Stimulated activated CD4-positive, alpha-beta T cell treated with anti-CD3 and anti-CD28 coated beads, Interleukin-2, amount 100 ng/mL, for 24 hours (primary cell): ENCODE measurements at places on chromosomes 3 and 15.

DNA sequence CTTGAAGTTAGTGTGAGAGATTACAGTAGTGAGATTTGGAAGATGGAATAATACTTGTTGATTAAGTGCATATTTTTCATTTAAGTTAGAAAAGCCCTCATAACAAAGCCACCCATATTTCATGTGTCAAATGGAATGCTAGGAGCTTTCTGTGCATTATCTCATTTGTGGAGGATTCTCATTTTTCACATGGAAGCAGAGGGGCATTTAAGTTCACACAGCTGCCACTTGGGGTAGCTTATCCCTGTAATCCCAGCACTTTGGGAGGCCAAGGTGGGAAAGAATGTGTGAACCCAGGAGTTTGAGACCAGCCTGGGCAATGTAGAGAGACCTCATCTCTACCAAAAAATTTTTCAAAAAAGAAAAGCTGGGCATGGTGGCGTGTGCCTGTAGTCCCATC, 55.2 kb downstream of the RAB7A start:
- DNase-seq: no peak

DNA sequence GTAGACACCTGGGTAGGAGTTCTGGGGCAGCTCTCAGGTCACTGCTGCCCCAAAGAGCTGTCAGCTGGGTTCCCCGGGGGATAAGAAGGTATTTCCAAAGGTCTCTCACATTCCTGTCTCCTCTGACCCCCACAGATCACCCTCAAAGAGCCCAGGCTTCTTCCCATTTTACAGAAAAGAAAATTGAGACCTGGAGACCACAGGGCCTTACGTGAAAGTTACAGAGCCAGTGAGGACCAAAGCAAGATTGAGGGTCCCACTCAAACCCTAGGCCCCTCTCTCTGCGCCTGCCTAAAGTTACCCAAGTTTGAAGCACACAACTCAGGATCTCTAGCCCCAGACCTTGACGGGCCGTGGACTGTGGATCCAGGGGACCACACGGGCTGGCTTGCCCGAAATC, 3.9 kb upstream of the ATP2B2 start:
- DNase-seq: no peak

- no peak for DNase-seq
Measured at GRCh38 chr3:20742903-20743552, 557.0 kb upstream of the SGO1 start.

GRCh38 chr3:121562148-121562547, 5.6 kb upstream of the ARGFX start:
- DNase-seq: no peak

DNA sequence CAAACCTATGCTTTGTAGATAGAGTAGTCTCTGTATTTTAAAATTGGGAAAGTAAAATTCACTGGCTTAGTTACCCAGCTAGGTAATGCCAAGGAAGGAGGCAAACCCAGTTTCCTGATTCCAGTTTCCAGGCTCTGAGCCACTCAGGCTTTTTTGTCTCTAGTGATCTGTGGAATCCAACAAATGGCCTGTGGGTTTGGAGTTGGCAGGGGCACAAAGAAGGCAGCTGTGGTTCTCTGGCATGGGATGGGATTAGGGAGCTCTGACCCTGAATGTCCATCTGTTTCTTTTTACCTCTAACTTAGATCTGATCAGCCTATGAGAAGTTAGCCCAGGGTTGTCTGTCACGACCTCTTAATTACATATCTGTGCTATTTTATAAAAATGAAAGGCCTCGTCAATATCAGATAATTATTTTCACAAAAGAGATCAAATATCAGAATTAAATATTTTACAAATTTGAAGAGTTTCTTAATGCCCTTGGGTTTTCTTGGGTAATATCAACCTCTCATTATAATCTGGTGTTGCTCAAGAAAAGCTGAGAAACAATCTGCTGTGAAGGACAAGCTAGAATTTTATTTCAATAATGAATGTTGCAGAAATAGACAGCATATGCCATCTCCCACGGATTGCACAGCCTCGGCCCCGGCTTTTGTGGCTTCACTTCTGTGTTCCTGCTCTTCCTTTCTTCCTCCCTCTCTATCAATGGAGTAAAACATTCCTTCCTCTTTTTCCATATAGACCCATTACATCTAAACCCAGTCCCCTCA, 63.7 kb upstream of the DAZL start:
- DNase-seq: no peak

DNA sequence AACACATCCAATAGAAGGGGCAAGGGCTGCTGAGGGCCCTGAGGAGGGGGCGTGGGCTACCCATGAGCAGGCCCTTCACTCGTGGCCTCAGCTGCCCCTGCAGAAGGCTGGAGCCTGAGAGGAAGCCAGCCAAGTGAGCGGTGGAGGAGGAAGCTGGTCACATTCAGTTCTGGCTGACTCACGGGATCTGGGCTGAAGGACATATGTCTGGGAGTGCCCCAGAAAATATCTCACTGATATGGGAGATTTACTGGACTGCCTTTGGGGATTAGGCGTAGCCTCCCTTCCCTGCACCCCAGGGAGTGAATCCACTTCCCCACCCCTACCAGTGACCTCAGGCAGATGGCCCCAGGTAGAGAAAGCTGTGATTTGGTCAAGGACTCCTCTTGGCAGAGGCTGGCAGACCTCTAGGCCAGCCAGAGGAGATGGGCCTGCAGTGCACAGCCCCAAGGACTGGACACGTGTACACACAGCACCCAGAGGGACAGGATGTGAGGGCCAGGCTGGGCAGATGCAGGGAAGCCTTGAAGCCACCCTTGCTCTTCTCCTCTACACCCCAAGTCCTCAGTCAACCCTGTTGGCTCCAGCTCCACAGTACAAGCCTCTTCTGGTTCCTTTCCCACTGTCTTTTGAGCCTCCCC, 14.2 kb upstream of the ANKDD1A start:
- no peak for DNase-seq
